ENCODE measurements at places on chromosomes 2 and 18.

DNA sequence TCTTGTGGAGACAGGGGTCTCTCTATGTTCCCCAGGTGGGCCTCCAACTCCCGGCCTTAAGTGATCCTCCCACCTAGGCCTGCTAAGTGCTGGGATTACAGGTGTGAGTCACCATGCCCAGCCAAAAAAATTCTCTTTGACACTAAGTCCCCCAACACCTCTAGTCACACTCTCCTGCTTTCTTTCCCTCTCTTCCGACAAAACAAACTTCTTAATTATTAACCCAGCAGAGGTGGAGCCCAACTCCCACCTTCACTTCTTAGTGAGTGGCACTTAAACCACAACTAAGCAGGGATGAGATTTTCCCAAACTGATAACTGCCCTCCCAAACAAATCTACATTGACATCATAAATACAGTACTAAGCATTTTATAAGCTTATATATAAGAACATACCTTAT lies 60.5 kb upstream of the PMAIP1 start:
- DNase-seq = no peak

- no peak for DNase-seq
These were observed 51.6 kb downstream of the SLC66A2 start for GRCh38 chr18:79899609-79900445.

GRCh38 chr2:225694664-225695063 lies 295.2 kb downstream of the NYAP2 start:
- DNase-seq = no peak

DNA sequence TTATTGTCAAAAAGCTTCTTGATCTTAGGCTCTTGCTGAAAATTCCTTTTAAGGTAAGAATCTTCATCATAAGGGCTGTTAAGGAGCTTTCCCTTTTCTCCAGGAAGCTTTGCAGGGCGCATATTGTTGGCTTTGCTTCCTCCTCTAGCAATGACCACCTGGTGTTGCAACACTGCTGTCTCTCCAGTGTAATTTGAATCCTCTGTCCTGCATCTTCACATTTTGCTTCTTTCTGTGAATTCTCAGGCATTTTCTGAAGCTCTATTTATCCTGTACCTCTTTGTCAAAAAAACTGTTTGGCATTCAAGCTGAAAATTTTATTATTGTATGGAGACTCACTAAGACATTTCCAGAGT lies 533.1 kb upstream of the CHAC2 start:
- peak; percentile 28 for DNase-seq

DNA sequence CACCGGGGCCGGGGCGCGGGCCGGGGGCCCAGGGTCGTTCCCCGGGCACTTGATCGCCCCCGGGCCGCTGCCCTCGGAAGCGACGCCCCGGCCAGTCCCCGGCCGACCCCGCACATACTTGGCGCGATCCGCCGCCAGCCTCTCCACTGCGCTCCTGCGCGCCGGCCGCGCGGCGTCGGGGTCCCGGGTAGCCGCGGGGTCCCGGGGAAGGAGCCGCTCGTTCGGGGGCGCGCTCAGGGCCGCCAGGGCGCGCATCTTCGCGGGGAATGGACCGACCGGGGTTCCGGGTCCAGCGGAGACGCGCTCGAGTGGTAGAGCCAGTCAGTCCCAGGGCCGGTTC lies 204 bp downstream of the FAM110C start:
- DNase-seq = no peak

GRCh38 chr2:233428008-233428407 lies 73.7 kb downstream of the DGKD start:
- DNase-seq = no peak

- DNase-seq = no peak
These were observed 11.6 kb downstream of the KCNH7 start for GRCh38 chr2:162826921-162827320.

DNA sequence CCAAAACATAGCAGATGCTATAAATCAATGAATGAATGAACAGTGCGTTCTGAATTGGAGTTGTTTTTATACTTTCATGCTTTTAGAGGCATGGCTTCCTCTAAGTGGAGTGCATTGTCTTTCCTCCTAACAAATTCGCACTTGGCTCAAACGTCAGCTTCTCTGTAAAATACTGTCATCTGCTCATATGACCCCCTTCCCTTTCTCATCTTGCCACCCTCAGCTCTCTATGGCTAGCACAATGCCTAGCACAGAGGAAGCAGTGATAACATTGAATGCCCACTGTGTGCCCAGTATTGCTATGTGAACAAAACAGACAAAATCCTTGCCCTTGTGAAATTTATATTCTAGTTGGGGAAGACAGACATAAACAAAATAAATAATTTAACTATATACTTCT lies 258.8 kb downstream of the MREG start:
- no peak for DNase-seq

DNA sequence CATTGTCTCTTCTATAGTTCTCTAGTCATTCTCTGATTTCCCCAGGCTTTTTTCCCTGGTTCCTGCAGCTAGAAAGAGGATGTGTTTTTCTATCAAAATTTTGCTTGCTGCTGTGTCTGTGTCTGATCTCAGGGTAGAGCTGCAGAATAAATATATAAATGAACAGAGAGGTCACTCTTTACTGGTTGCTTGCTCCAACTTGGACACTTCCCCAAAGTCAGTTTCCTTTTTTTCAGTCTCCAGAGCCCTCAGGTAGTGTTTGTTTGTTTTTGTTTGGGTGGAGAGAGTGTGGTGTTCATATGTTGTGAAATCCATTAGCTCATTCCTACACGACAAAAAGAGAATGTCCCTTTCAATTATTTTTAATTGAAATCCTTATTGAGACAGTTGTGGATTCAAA lies 85.8 kb downstream of the CERS6 start:
- DNase-seq = no peak

DNA sequence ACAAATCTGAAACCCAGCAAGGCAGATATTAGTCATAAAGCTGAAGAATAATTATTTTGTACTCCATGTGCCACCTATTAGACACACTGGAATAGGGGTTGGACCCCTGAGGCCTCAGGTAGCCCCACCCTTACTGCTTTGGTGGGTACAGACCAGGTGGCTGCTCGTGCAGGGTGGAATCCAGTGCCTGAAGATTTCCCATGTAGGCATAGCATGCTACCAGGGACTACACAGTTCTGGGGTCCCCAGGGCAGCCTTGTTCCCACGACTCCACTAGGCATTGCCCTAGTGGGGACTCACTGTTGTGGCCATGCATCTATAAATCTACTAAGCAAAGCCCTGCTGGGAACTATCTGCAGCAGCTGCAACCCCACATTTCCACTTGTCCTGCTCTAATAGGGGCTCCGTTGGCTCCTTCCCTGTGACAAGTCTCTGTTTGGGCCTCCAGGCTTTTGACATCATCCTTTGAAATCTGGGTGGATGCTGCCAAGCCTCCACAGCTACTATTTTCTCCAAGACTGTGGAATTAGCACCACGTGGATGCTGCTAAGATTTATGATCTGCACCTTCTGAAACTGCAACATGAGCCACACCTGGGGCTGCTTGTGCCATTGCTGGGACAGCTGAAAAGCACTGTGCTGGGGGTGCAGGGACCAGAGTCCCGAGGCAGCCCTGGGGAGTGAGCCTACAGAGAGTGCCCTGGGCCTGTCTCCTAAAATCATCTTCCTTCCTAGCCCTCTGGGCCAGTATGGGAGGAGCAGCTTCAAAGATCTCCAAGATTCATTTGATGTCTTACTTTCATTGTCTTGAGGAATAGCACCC lies 303.8 kb downstream of the FSIP2 start:
- DNase-seq = no peak

Measured in Karpas-422 (cell line).